ENCODE measurements at places on chromosomes 5 and 9.

- no peak for DNase-seq
Measured at GRCh38 chr9:91199739-91200497, 161.8 kb downstream of the AUH start.

DNA sequence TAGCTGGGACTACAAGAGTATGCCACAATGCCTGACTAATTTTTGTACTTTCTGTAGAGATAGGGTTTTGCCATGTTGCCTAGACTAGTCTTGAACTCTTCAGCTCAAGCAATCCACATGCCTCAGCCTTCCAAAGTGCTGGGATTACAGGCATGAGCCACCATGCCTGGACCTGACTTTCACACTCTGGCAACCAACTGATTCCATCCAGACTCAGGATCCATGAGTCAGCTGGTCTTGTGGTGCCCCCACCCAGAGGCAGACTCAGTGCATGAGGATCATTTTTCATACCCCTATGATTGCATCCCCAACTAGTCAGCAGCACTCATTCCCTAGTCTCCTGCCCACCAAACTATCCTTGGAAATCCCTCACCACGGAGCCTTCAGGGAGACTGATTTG, 375.9 kb downstream of the ANXA1 start:
- no peak for DNase-seq

- no peak for DNase-seq
Measured at GRCh38 chr9:81465468-81466011, 223.8 kb downstream of the TLE1 start.

- DNase-seq = no peak
Measured at GRCh38 chr5:22852807-22853660, at the start of gene CDH12. Gene CDH12 (minus strand): TSS chr5:22853344.

DNA sequence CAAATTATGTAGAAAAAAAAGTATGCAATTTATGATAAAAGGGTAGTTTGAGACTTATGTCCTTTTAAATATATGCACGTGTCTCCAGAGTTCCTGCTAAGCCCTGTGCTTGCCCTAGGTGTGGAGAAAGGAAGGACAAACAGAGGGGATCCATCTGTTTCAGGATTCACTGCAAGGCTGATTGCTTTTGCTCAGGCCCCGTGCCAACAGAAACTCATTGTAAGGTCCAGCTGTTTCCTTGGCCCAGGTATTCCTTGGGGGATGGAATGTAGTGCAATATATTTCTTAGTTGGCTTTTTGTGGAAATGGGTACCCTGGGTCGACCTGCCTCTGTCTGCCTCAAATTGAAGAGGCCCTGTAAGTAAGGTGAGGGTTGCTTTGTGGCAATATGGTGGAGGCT, 268.6 kb upstream of the CLINT1 start:
- no peak for DNase-seq

DNA sequence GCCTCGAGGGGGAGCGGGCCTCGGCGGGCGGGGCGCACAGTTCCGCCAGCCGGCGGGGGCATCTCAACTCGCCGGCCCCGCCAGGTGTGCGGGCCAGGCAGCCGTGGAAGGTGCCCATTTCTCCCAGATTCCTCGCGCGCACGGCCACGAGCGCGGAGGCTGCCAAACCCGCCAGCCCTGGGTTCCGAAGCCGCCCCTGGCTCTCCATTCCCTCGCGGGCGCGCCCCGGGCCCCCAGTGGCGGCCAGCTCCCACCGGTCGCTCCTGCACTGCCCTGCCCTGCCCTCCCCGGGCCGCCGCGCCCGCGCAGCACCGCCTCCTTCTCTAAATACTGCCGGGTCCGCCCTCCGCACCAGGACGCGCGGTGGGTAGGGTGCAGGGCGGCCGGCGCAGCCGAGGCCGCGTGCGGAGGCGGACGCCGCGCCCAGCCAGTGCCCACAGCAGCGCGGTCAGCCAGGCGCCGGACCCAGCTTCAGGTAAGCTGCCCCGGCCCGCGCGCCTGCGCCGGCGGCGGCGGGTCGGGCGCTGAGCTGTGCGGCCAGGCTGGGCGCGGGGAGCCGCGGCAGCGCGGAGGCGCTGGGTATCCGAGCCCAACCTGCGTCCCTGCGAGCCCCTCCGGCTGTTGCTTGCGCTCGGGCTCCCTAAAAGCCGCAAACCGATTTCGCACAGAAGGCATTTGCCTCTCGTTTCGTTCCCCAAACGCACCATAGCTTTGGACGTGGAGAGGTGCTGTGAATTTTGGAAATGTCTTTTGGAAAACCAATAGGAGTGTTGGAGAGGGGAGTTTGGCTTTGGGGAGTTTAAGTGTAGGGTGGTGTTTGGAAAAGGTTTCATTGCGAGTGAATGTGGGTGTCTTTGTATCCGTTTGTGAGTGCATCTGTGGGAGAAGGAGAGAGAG, at the start of gene TMEM171:
TSS of gene TMEM171 (plus strand) at position 354 of the 897 bp plus-strand sequence. CDS start 2,799 bp downstream, outside the sequence.
- DNase-seq = no peak

DNA sequence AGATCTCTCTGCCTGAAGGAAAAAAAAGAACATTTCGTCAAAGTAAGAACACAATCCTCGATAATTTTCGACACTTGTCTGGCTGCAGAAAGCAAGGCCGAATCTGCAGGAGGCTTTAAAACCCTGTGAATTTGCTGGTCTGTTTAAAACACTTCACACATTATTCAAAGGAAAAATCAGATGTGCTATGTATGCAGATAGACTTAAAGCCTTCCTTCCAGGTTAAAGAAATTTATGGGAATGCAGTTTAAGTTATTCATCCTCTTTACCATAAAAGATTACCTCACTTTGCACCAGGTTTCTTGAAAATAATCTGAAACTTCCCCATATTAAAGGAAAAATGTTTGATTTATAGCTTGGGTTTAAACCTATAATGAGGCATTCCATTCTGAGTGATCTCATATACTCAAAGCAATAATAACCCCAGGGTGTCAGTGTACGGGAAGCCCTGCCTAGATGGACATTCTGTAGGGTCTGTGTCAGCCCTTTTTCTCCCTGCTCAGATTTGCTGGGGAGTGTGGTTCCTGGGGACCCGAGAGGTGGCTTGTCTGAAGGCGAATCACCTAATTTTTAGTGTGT, 323.5 kb upstream of the SLC24A2 start:
- DNase-seq = no peak

- no peak for DNase-seq
Measured at GRCh38 chr5:137279521-137280231, 219.4 kb downstream of the SPOCK1 start.

- DNase-seq = no peak
Measured at GRCh38 chr5:135133181-135133580, 99.2 kb upstream of the PITX1 start.

DNA sequence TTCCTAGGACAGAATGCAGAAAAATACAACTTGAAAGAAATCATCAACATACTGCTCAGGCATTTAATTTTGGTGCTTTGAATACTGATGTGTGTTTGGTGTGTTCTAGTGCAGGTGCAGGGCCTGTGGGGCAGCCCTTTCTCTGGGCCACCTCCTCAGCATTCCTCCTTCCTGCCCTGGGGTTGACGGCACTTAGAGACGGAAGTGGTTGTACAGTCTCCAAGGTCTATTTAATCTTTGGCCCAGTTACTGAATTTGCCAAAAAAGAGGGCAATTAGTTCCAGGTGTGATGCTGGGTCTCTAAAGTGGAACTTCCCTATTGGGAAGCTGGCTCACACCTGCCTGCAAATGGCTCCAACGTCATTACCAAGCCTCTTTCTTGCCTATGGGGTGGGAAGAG, 269.0 kb downstream of the SH3GL2 start:
- no peak for DNase-seq

DNA sequence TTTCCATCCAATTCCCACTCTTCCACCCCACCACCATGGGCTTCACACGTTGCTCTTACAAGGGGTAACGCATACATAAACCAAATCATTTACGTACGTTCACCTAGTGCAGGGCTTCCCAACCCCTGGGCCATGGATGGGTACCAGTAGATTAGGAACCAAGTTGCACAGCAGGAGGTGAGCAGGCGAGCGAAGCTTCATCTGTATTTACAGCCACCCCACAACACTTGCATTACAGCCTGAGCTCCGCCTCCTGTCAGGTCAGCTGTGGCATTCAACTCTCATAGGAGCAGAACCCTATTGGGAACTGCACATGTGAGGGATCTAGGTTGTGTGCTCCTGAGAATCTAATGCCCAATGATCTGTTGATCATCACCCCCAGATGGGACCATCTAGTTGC, 82.3 kb downstream of the CEMIP2 start:
- DNase-seq = no peak

- DNase-seq = no peak
Measured at GRCh38 chr9:121975801-121976277, 117.3 kb downstream of the TTLL11 start.

DNA sequence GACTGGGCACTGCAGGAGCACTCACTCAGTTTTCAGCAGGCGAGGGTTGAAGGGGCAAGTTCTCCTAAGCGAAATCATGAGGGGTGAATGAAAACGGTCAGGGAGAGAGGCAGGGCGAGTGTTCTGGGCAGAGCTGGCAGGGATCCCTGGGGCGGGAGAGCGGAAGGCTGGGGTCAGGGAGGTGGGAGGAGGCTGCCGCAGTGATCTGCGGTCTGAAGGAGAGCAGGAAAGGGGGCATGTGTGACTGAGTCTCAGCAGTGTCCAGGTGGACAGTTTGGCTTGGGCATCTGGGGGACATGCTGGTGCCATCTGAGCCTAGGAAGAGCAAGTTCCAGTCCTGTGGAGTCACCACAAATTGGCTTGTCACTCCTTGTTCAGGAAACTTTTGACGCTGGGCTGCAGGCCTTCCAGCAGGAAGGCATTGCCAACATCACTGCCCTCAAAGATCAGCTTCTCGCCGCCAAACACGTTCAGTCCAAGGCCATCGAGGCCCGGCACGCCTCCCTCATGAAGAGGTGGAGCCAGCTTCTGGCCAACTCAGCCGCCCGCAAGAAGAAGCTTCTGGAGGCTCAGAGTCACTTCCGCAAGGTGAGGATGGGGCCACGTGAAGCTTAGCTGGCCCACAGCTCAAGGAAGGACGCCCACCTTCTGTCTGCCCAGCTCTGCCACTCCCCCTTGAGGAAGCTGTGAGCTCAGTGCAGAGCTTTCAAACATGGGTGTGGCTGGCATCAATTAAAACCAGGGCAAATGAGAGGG, 31.1 kb downstream of the DYNC2I2 start:
- no peak for DNase-seq

DNA sequence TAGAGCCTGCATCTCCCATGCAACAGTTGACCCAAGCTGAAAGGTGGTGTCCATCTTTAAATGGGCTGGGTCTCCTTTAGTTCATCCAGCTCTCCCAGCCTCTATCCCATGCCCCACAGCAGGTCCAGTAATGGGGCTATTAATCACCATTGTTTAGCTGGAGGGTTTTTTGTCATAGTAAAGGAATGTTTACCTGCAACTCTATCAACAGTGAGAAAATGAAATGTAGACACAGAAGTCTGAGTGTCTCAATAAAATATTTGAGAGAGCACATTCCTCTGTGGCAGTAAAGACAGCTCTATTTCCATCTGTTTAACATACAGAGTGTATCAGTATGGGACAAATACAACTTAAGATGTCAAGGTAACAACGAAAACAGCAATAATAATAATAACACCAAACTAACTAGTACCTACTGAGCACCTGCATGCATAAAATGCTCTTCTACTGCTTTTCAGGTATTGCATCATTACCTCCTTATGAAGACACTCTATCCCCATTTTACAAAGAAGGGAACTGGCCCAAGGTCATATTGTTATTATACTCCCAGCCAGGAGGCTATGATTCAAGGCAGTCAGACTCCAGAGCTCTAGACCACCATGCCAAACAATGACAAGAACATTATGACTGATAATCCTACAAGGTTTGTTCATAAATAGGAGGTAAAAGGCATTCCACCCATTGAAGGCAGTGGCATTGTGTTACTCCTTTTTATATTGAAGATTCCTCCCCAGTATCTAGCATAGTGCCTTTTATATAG, 21.0 kb upstream of the C5orf58 start:
- DNase-seq = no peak

GRCh38 chr9:93955111-93955980, at the start of gene BARX1:
Gene BARX1 (minus strand): TSS chr9:93955355. CDS start chr9:93955146, 209 bp downstream.
- DNase-seq = no peak

DNA sequence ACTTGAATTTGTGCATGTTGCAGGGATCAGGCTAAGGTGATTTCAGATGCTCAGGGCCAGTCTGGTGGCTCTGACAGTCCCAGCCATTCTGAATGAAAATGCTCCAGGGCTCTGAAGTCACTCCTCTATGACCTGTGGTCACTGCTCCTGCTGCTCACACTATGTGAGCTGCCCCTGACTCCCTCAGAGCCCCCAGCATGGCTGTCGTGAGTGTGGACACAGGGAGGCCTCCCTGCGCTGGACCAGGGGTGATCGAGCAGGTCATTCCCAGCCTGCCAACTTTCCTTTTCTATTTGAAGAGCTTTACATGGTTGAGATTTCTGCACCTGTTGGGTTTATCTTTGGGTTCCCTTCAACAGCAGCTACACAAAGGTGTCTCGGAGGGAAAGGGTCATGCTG, 74.5 kb downstream of the WNK2 start:
- DNase-seq = no peak

GRCh38 chr9:34256987-34257585, 72.0 kb downstream of the KIF24 start:
- DNase-seq = no peak

GRCh38 chr9:136726631-136727191, 14.3 kb downstream of the DIPK1B start:
- no peak for DNase-seq

GRCh38 chr5:117058740-117059139, 484.1 kb upstream of the SEMA6A start:
- no peak for DNase-seq

DNA sequence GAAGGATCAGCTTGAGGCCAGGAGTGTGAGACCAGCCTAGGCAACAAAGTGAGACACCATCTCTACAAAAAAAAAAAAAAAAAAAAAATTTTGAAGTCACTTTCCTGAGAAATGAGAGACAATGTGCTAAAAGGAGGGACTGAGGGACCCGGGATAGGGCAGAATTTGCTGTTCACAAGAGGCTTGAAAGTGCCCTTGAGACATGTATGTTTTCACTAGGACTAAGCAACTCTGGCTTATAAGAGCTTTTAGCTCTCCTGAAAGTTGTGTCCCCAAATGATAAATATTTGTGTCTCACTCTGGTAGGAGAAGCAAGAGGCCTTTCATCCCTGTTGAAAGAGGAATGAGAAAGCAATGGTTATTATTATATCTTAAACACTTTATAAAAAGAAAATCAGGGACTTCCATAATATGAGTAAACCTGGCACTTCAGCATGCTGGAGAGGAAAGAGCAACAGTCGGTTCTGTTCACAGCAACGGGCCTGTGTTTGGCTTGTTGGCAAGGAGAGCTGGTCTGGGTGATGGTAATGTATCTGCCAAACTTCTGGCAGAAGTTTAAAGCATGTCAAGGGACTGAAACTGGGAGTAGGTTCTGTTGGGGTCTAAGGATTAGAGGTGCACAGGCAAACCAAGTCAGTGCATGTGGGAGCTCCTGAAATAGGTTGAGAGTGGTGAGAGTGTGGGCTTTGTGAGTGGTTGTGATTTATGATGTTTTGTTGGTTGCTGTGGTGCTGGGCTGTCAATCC, 32.2 kb downstream of the ENTREP1 start:
- DNase-seq = no peak
